Activated naive CD4-positive, alpha-beta T cell (primary cell): ENCODE measurements at places on chromosomes 1 and 21.
A peak's percentile ranks its signal among the peaks of the same experiment; 100 is the strongest.

- no peak for DNase-seq
These were observed 94.4 kb upstream of the FGGY start for GRCh38 chr1:59202455-59202854.

GRCh38 chr1:67307251-67308060 lies at the start of gene IL12RB2:
IL12RB2 (plus strand) TSS chr1:67307873; CDS start chr1:67320369, 12,496 bp downstream.
- no peak for DNase-seq

- DNase-seq = peak; percentile 60
These were observed 71.7 kb upstream of the ETS2 start for GRCh38 chr21:38733972-38734546.

- DNase-seq = no peak
These were observed 15.3 kb upstream of the LDLRAP1 start for GRCh38 chr1:25527946-25528595.

GRCh38 chr1:12548973-12549459 lies 69.0 kb downstream of the DHRS3 start:
- no peak for DNase-seq

DNA sequence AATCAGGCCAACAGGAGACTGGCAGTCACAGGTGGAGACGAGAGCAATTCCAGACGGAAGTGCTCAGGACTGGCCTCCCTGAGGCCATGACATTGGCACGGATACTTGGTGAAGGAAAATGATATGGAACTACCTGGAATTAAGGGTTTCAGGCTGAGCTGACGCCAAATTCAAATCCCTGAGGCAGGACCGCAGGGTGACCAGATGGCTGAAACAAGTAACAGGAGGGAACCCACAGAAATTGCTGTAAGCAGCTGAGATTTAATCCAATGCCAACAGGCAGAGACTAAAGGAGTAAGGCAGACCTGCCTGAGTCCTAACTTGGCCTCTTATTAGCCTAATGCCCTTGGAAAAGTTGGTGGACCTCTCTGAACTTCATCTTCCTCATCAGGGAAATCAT lies 76.2 kb downstream of the ERG start:
- no peak for DNase-seq

- no peak for DNase-seq
These were observed 33.5 kb downstream of the CSMD2 start for GRCh38 chr1:34131396-34132160.

- no peak for DNase-seq
These were observed at the start of gene FCN3 for GRCh38 chr1:27374362-27375086. FCN3 (minus strand) TSS chr1:27374824; CDS start chr1:27374818, 6 bp downstream.

DNA sequence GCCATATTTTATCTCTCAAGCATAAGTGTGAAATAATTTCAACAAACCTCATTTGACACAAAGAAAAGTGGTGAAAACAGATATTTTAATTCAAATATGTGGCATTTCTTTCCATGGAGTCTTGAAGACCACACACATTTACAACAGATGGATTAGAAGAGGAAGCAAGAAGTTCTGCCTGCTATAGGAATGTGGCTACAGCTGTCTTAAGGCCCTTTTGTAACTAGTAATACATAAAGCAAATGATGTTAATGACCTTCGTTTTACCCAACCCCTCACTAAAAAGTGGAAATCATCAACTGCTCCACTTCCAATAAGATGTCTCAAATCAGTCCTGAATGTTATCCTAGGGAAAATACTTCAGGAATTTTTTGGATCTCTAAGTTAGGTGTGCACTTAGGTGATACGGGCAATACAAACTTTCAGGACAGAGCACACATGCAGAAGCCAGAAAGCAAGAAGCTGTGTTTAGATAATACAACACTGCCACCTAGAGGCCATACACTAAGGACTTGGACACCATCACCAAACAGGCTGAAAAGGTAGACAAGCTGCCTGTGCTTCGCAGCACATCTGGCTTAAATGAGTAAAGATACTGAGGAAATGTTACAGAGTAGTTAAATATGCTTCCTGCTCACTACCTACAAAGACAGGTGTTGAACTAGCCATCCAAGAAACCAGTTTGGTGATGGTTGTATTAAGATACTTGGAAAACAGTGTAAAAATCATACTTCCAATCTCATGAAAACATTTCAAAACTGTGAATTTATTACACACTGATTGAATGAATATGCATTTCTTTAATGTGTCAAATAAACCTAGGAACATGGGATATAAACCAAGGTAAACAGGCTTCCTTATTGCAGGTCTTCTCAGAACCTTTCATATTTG lies 24.4 kb downstream of the RRAGC start:
- DNase-seq = no peak

DNA sequence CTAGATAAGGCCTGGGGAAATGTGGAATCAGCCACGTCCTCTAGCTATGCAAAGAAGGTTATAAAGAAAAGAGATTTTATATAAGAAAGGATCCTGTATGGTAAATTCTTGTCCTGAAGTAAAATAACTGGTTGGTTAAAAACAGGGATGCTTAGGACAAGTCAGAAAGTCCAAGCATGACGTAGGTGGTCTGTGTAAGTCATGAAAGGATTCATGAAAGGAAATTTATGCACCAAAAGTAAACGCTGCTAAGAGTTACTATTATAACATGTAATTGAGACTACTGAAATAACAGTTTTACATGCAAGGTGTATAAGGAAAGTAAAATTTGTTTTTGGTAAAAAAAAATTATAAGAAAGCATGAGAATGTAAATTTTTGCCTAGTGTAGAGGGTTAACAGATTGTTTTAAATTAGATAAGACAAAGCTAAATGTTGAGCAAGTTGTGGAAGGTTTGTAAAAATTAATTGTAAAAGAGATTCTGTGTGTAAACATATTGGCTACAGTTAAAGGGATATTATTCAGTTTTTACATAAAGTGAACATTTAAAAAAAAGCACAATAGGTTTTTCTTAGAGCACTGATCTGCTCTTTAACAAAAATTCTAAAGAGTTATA lies 43.9 kb downstream of the PIGK start:
- DNase-seq = no peak

- DNase-seq = no peak
These were observed 12.2 kb downstream of the UBE2U start for GRCh38 chr1:64215576-64215975.
